Cortex of kidney (tissue), 1 donor: ENCODE measurements at places on chromosomes 12 and 14.
A peak's percentile ranks its signal among the peaks of the same experiment; 100 is the strongest.

GRCh38 chr14:50603565-50603964 lies 43.6 kb downstream of the ATL1 start:
- DNase-seq, result no peak

- DNase-seq, result no peak
Measured at GRCh38 chr14:89648924-89649323, 231.9 kb upstream of the FOXN3 start.

DNA sequence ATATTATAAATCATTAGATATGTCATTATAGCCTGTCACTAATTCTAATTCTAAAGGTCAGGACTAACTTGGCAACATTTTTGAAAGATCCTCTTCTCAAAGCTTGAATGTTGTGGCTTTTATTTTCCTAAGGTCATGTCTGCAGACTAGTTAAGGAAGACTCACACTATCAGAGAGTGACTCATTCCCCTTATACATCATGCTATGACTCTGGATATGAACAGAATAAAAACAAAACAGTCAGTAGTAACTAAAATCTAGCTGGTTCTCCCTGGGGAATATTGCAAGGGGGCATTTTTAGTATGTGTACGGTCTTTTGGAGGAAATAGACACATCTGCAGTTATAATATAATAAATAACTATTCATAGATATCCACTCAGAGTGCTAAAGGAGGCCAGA lies 170.6 kb downstream of the SLC2A13 start:
- DNase-seq, result no peak

- peak; percentile 26 for DNase-seq
Measured at GRCh38 chr12:105235732-105236476, at the start of gene APPL2. Gene APPL2 (minus strand): TSS chr12:105236174. CDS start chr12:105236012, 162 bp downstream.

GRCh38 chr12:45122768-45123380 lies 72.0 kb upstream of the DBX2 start:
- no peak for DNase-seq

- DNase-seq, result no peak
Measured at GRCh38 chr12:51076236-51076930, 7.0 kb downstream of the CSRNP2 start.

DNA sequence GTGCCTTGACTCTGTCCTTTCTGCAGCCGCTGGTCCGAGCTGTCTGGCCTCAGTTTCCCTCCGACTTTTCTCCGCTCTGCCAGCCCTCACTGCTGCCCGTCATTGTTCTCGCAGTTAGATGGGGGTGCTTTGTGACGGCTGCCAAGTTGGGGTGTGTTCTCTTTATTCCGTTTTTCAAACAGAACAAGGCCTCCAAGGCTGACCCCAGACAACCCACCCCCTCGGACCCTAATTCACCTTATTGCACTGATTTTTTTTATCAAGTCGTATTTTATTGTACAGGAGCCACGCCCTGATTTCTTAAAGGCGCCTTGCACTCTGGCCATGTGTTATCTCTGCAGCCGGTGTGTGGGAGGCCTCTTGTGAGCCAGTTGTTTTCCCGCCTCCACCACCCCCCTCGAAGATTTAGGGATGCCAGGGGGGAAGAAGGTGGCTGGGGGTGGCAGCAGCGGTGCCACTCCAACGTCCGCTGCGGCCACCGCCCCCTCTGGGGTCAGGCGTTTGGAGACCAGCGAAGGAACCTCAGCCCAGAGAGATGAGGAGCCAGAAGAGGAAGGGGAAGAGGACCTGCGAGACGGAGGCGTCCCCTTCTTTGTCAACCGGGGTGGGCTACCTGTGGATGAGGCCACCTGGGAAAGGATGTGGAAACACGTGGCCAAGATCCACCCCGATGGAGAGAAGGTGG lies 1.3 kb downstream of the VASH1 start:
- no peak for DNase-seq

GRCh38 chr12:126772171-126772864 lies 1494.7 kb upstream of the TMEM132C start:
- no peak for DNase-seq

GRCh38 chr12:5898874-5899273 lies 46.2 kb downstream of the ANO2 start:
- no peak for DNase-seq

- DNase-seq, result no peak
Measured at GRCh38 chr14:60094306-60094897, 2.7 kb downstream of the PCNX4 start.

DNA sequence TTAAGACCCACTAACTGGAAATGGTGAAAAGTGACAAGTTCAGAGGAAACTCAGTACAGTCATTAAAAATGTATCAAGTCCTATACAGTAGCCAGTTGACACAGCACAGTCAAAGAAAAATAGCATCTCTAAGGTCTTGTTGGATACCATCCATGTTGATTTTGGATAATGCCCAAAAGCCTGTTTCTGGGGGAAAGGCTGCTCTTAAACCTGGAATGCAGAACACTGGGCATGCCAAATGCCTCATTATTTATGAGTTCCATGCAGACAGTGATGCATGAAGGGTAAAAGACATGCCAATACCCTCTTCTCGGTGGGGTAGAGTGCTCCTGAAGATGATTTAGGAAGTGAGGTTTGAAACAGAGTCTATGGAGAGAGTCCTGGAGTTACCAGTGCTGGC lies 29.6 kb downstream of the KCNK13 start:
- DNase-seq, result no peak

- DNase-seq, result no peak
Measured at GRCh38 chr12:79532907-79533288, 157.9 kb downstream of the PAWR start.

GRCh38 chr12:18923721-18924120 lies 185.8 kb downstream of the CAPZA3 start:
- no peak for DNase-seq

GRCh38 chr12:63008372-63008771 lies 73.4 kb upstream of the PPM1H start:
- no peak for DNase-seq

DNA sequence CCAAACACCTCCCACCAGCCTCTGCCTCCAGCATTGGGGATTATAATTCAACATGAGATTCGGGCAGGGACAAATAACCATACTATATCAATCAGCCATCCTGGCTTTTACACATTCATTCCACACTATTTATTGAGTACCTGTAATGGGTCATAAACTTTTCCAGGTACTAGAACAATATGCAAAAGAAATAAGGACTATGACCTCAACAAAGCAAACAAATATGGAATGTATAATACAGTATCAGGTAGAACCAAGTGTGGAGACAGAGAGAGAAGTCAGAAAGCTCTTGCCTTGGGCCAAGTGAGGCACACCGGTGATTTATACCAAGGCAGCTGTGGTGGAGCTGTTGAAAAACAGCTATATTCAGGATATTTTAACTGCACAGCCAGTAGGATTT lies 116.3 kb downstream of the TSPAN8 start:
- DNase-seq, result no peak
